ENCODE measurements at places on chromosomes 3 and 15. TPM values are rescaled to one million over a fixed set of nuclear protein-coding genes. Genes with fewer than 3 reads are reported as not detected.
A peak's percentile ranks its signal among the peaks of the same experiment; 100 is the strongest.

DNA sequence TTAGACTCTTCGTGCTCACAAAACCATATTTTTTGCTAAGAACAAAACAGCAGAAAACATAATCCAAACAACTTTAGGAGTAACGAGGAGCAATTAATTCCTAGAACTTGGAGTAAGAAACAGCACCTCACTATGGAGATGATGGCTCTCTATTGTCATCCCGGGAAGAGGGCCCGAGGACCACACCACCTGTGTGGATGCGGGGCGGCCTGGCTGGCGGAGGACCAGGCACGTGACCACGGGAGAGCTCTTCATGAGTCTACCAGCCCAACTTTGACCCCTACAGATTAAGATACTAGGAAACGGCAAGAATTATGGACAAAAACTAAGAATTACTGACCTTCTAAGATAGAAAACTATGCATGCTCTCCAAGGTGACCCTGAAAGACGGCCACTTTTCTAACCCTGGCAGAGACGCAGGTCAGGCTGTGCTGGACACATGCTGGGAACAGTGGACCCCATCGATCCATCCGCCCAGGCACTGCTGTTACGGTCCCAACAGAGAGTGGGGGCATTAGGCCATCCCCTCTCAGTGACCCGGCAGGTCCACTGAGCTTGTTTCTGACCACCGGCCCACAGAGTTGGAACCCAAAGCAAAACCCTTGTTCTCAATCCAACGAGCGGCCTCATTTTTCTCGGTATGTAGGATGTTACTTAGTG lies 13.1 kb upstream of the OCA2 start:
- no peak for DNase-seq
- no peak overlapping the region for H3K4me3 ChIP-seq
- peaks cover 31% of the 10 kb centered on the region for H3K4me1 ChIP-seq
- H3K36me3 ChIP-seq: peaks cover 19% of the 10 kb centered on the region
- no peak overlapping the region for H3K27ac ChIP-seq

- no peak overlapping the region for H3K4me3 ChIP-seq
- no peaks in the 10 kb centered on the region for H3K27me3 ChIP-seq
- no peaks in the 10 kb centered on the region for H3K4me1 ChIP-seq
- no peak for DNase-seq
These were observed 516.6 kb downstream of the CADM2 start for GRCh38 chr3:85475346-85475745.

ALDH1L1 gene
- total RNA-seq: 7.6 TPM

GRCh38 chr15:38991126-38991525 lies 426.5 kb upstream of the RASGRP1 start:
- H3K27ac ChIP-seq: no peak overlapping the region
- H3K27me3 ChIP-seq: no peaks in the 10 kb centered on the region
- no peak for DNase-seq
- H3K36me3 ChIP-seq: no peaks in the 10 kb centered on the region
- H3K4me3 ChIP-seq: no peak overlapping the region
- H3K4me1 ChIP-seq: no peaks in the 10 kb centered on the region

DNA sequence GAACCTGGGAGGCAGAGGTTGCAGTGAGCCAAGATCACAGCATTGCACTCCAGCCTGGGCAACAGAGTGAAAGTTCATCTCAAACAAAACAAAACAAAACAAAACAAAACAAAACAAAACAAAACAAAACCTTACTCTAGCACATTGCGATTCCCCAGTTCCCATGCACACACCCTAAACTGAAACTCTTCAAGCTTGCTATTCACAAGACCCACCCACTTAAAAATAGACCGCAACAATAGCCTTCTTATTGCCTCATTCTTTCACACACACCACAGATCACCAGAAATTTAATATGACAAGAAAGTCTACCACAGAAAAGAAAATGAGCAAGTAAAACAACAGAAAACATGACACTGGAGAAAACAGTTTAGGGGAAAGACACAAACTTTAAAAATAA lies 598.4 kb downstream of the FHIT start:
- H3K4me1 ChIP-seq: no peaks in the 10 kb centered on the region
- no peak for DNase-seq
- H3K4me3 ChIP-seq: no peak overlapping the region
- H3K27me3 ChIP-seq: no peaks in the 10 kb centered on the region
- no peak overlapping the region for H3K27ac ChIP-seq

DNA sequence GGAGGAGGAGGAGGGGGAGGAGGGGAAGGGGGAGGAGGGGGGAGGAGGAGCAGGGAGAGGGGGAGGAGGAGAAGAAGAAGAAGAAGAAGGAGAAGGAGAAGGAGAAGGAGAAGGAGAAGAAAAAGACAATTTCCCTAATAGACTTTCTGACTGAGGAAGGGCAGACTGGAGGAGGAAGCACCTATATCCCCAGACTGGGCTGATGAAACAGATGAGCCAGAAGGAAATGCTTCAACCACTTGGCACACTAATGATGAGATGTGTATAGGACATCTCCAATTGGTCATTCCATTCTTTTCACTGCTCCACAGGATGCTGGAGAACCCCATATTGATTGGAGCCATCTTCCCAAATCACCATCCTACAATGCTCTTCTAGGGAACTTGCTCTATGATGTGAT lies 69.9 kb downstream of the LYZL4 start:
- DNase-seq: no peak
- no peak overlapping the region for H3K27ac ChIP-seq
- no peaks in the 10 kb centered on the region for H3K4me1 ChIP-seq
- no peak overlapping the region for H3K4me3 ChIP-seq
- H3K36me3 ChIP-seq: no peaks in the 10 kb centered on the region

GRCh38 chr3:171219258-171219657 lies 192.7 kb upstream of the SLC2A2 start:
- no peaks in the 10 kb centered on the region for H3K36me3 ChIP-seq
- no peak for DNase-seq
- no peaks in the 10 kb centered on the region for H3K27me3 ChIP-seq
- no peak overlapping the region for H3K4me3 ChIP-seq

DNA sequence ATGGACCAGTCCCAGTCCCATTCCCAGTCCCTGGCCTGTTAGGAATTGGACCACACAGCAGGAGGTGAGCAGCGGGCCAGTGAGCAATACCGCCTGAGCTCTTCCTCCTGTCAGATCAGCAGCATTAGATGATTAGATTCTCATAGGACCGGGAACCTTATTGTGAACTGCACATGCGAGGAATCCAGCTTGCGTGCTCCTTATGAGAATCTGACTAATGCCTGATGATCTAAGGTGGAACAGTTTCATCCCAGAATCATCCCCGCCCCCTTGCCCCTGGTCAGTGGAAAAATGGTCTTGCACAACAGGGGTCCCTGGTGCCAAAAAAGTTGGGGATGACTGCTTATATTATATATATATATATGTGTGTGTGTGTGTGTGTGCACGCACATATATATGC lies 63.1 kb downstream of the IFT57 start:
- no peaks in the 10 kb centered on the region for H3K4me1 ChIP-seq
- DNase-seq: no peak
- H3K4me3 ChIP-seq: no peak overlapping the region
- H3K27me3 ChIP-seq: no peaks in the 10 kb centered on the region
- H3K36me3 ChIP-seq: peaks cover 8% of the 10 kb centered on the region

- H3K27me3 ChIP-seq: no peaks in the 10 kb centered on the region
- peaks cover 12% of the 10 kb centered on the region for H3K4me1 ChIP-seq
- H3K27ac ChIP-seq: peak overlapping the region; percentile 49
- H3K4me3 ChIP-seq: no peak overlapping the region
- no peak for DNase-seq
These were observed 47.0 kb upstream of the RBP1 start for GRCh38 chr3:139586420-139587017.

GRCh38 chr3:117447419-117447818 lies 737.8 kb downstream of the TUSC7 start:
- no peaks in the 10 kb centered on the region for H3K36me3 ChIP-seq
- H3K4me1 ChIP-seq: no peaks in the 10 kb centered on the region
- DNase-seq: no peak
- no peaks in the 10 kb centered on the region for H3K27me3 ChIP-seq
- no peak overlapping the region for H3K27ac ChIP-seq

DNA sequence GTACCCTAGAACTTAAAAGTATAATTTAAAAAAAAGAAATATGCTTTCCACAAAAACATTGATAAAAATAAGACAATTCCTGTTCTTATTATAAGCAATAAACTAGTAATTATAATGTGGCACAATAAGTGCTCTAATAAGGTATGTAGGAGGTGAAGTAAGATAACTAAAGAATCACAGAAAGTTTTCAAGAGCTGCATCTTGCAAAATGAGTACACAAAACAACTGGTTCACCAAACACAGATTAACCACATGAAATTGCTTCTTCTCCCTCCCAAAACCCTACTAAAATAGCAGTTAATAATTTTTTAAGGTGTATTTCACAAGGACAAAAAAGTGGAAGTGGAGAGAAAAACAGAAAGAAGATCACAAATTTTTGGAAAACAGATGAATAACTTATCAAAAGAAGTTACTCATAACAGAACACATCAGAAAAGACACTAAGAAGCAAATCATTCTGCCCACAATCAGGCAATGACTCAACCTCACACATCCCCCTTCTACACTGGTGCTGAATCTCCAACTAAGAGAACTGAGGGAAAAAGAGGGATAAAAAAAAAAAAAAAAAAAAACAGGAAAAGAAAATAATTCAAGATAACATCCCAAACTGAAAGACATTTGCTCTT lies 64.2 kb downstream of the TBC1D5 start:
- H3K27ac ChIP-seq: no peak overlapping the region
- no peaks in the 10 kb centered on the region for H3K4me1 ChIP-seq
- no peaks in the 10 kb centered on the region for H3K36me3 ChIP-seq
- H3K27me3 ChIP-seq: no peaks in the 10 kb centered on the region

GRCh38 chr15:27989838-27990237 lies 109.3 kb downstream of the OCA2 start:
- H3K4me3 ChIP-seq: no peak overlapping the region
- no peaks in the 10 kb centered on the region for H3K27me3 ChIP-seq
- DNase-seq: no peak
- H3K36me3 ChIP-seq: no peaks in the 10 kb centered on the region
- H3K27ac ChIP-seq: no peak overlapping the region
- no peaks in the 10 kb centered on the region for H3K4me1 ChIP-seq

NEK10 gene
- total RNA-seq: 2.6 TPM

DNA sequence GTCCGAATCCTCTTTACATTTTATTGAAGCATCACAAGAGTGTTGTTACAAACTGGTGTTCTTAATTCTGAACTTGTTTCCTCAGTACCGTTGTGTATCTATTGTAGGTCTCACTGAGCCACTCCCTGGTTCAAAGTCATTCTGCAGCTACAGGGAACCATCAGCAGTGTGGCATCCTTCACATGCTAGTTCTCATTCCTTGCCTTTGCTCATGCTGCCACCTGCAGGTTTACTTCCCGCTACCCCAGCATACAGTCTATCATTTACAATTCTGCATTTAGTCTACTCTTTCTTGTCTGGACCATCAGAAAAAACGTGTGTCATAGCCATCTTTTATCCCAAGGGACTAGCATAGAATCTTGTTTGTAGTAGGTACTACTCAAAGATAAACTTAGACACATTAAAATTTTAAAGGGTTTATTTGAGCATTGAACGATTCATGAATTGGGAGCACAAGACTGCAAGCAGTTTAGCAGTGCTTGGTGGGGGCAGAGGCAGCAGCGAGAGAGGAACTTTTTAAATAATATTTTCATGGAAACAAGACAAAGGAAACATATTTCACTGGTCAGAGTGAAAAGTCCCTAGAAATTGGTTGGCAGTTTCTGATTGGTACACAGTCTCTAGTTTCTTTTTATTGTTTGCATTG lies 402.1 kb downstream of the CADM2 start:
- H3K4me1 ChIP-seq: no peaks in the 10 kb centered on the region
- peak; percentile 30 for DNase-seq
- no peak overlapping the region for H3K27ac ChIP-seq
- no peak overlapping the region for H3K4me3 ChIP-seq
- H3K36me3 ChIP-seq: no peaks in the 10 kb centered on the region

DNA sequence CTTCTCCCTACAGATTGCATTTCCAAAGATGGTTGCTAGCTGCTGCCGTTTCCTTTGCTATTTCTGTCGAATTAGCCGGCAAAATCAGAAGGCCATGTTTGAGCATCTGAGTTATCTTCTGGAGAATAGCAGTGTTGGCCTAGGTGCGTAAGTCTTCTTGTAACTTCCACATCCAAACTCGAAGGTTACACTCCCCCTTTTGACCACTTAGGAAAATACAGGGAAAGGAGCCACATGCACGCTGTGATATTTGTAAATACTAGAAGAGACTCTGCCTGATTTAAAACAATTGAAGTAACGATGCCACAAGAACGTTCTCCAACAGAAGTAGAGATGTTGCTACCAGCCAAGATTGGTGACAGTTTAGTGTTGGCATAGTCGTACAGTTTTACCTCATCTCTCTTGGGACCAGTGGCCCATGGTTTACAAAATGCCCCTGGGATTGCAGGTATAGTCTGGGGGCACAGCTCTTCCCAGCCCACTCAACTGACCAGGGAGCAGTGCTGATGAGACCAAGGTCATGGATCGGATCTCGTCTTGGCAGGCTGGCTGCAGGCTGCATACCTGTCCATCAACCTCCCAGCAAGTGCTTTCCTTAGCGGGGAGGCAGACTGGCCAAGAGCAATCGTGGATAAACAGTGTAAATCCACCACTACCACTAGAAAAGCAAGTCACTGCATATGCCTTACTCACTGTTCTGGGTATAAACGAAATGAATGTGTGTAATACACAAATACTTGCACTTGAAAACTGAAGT lies 268.4 kb upstream of the CHRM5 start:
- H3K27ac ChIP-seq: no peak overlapping the region
- DNase-seq: peak; percentile 38
- H3K4me1 ChIP-seq: peaks cover 4% of the 10 kb centered on the region
- no peaks in the 10 kb centered on the region for H3K36me3 ChIP-seq

- no peak for DNase-seq
- no peaks in the 10 kb centered on the region for H3K27me3 ChIP-seq
- no peak overlapping the region for H3K27ac ChIP-seq
- H3K4me1 ChIP-seq: no peaks in the 10 kb centered on the region
- H3K4me3 ChIP-seq: no peak overlapping the region
- H3K36me3 ChIP-seq: no peaks in the 10 kb centered on the region
These were observed 19.5 kb upstream of the EID1 start for GRCh38 chr15:48858401-48858800.

GRCh38 chr3:32026593-32026992 lies 45.0 kb downstream of the ZNF860 start:
- no peak overlapping the region for H3K4me3 ChIP-seq
- no peak overlapping the region for H3K27ac ChIP-seq
- no peaks in the 10 kb centered on the region for H3K36me3 ChIP-seq
- DNase-seq: no peak
- no peaks in the 10 kb centered on the region for H3K27me3 ChIP-seq

- DNase-seq: peak; percentile 20
- no peak overlapping the region for H3K4me3 ChIP-seq
- H3K27ac ChIP-seq: no peak overlapping the region
- H3K36me3 ChIP-seq: no peaks in the 10 kb centered on the region
These were observed 837 bp downstream of the CACNA2D3 start for GRCh38 chr3:54123003-54123775.

- H3K36me3 ChIP-seq: no peaks in the 10 kb centered on the region
- H3K4me1 ChIP-seq: peaks cover 10% of the 10 kb centered on the region
- H3K4me3 ChIP-seq: no peak overlapping the region
- no peak for DNase-seq
These were observed 3.3 kb downstream of the TMEM40 start for GRCh38 chr3:12755754-12756153.

All from thyroid gland (tissue), 4 donors.